ENCODE measurements at places on chromosomes 1 and 21. TPM values are rescaled to one million over a fixed set of nuclear protein-coding genes. Genes with fewer than 3 reads are reported as not detected.

Gene KIF26B
- 2.8 TPM for polyA plus RNA-seq

Gene FAM43B
- polyA plus RNA-seq, result 0.48 TPM

Gene DISC1
- polyA plus RNA-seq, result 6.7 TPM

Gene INAVA
- polyA plus RNA-seq, result 7.7 TPM

Gene ZNF593OS
- polyA plus RNA-seq, result 1.6 TPM

Data from muscle of back (tissue), 13 donors.